ENCODE measurements at places on chromosomes 5 and 9. TPM values are rescaled to one million over a fixed set of nuclear protein-coding genes. Genes with fewer than 3 reads are reported as not detected.

PCDHB15 gene
- total RNA-seq, result not detected

PTGDS gene
- total RNA-seq, result not detected

FOXI1 gene
- total RNA-seq, result not detected

ARID3C gene
- total RNA-seq, result 0.14 TPM

TAF7 gene
- 54.6 TPM for total RNA-seq

OR1J4 gene
- not detected for total RNA-seq

PGM5 gene
- not detected for total RNA-seq

TTC16 gene
- total RNA-seq, result 0.69 TPM

PDE8B gene
- total RNA-seq, result not detected

PCA3 gene
- total RNA-seq, result not detected

ARSB gene
- 9.9 TPM for total RNA-seq

NFIL3 gene
- 102 TPM for total RNA-seq

RFESD gene
- total RNA-seq, result 6.9 TPM

ARSI gene
- not detected for total RNA-seq

SLC2A6 gene
- total RNA-seq, result 2.2 TPM

POLR1E gene
- total RNA-seq, result 58.0 TPM

PPP6C gene
- total RNA-seq, result 46.7 TPM

LCP2 gene
- total RNA-seq, result 212 TPM

ALDH1A1 gene
- not detected for total RNA-seq

PCDHGA9 gene
- not detected for total RNA-seq

GRM6 gene
- not detected for total RNA-seq

Data from activated CD4-positive, alpha-beta memory T cell treated with anti-CD3 and anti-CD28 coated beads for 36 hours (primary cell).